Peyer's patch (tissue), 4 donors: ENCODE measurements at places on chromosomes 6 and 20.

- no peak overlapping the region for H3K27ac ChIP-seq
- H3K4me3 ChIP-seq = no peak overlapping the region
- H3K4me1 ChIP-seq = peaks cover 3% of the 10 kb centered on the region
- no peak for DNase-seq
- peaks cover 52% of the 10 kb centered on the region for H3K36me3 ChIP-seq
Observed at GRCh38 chr20:32327087-32327681, 30.9 kb upstream of the ASXL1 start.

DNA sequence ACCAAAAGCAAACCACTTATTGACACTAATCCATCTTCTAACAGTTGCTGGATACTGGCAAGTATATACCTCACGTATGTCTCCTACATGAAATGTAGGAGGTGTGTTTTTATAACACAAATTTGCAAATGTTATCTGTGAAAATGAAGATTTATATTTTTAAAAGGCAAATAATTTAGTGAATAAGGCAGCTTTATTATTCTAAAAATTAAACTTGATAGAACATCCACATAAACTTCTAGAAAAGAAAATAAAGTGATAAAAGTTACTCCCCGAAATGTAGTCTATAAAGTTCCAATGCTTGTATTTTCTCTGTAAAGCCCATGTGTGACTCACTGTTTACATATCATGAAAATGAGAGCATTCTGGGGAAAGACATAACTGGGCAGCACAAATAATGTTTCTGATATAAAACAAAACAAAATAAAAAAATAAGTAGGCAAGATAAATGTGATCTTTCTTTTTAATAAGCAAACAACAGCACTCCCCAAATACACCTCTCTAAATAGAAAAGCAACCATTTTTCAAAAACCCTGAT, 84.4 kb downstream of the MAP7 start:
- H3K4me1 ChIP-seq = no peaks in the 10 kb centered on the region
- DNase-seq = no peak
- no peak overlapping the region for H3K4me3 ChIP-seq
- H3K27ac ChIP-seq = no peak overlapping the region
- H3K36me3 ChIP-seq = no peaks in the 10 kb centered on the region
- no peaks in the 10 kb centered on the region for H3K27me3 ChIP-seq

GRCh38 chr6:145034664-145035063, 700.7 kb downstream of the EPM2A start:
- H3K36me3 ChIP-seq = no peaks in the 10 kb centered on the region
- no peaks in the 10 kb centered on the region for H3K4me1 ChIP-seq
- no peak for DNase-seq
- no peak overlapping the region for H3K4me3 ChIP-seq
- no peak overlapping the region for H3K27ac ChIP-seq

DNA sequence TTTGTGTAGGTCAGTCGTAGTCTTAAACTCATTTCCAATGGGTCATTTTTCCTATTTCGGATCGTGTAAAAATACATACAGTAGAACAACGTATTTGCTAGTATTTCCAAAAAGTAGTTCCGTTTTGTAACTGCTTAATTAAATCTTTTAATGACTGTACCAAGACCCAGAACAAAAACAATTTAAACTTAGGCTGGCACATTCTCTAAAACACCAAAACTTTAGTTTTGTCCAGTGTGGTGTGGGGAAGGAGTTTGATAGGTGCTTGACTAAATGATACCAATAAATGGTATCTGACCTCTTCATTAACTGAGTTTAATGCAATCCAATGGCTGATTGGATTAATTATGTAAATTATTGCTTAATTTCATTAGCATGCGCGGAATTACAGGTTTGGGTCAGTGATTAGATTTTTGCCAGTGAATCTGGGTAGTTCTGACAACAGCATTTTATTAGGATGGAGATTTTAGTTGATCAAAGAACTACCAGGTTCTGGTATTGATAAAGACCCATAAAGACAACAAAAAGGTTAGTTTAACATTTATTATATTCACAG, 20.8 kb downstream of the OR2B2 start:
- peaks cover 5% of the 10 kb centered on the region for H3K4me1 ChIP-seq
- peak overlapping the region; percentile 55 for H3K4me3 ChIP-seq
- H3K27ac ChIP-seq = no peak overlapping the region
- H3K36me3 ChIP-seq = no peaks in the 10 kb centered on the region

GRCh38 chr6:105560611-105561066, 157.8 kb upstream of the PREP start:
- H3K27ac ChIP-seq = no peak overlapping the region
- H3K4me3 ChIP-seq = no peak overlapping the region
- H3K27me3 ChIP-seq = no peaks in the 10 kb centered on the region
- no peaks in the 10 kb centered on the region for H3K36me3 ChIP-seq
- no peaks in the 10 kb centered on the region for H3K4me1 ChIP-seq
- no peak for DNase-seq

- H3K4me1 ChIP-seq = no peaks in the 10 kb centered on the region
- no peak for DNase-seq
- no peak overlapping the region for H3K4me3 ChIP-seq
- peak overlapping the region; percentile 59 for H3K27ac ChIP-seq
- H3K27me3 ChIP-seq = no peaks in the 10 kb centered on the region
Observed at GRCh38 chr6:156699017-156699421, 78.2 kb upstream of the ARID1B start.

DNA sequence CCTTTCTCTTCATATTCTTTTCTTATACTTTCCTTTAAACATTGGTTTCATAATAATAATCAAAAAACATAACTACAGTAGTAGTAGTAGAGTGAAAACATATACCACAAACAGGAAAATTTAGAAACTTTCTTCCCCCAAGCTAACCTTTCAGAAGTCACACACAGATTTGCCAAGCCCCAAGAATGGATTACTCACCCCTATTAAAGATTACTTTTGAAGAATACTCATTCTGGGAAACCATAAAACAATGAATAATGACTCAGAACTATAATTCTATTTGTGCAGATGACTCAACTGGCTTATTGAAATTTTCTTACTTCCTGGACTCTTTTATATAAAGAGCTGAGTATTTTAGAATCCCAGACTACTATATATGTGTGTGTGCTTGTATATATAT, 119.4 kb upstream of the GJE1 start:
- no peaks in the 10 kb centered on the region for H3K27me3 ChIP-seq
- no peaks in the 10 kb centered on the region for H3K36me3 ChIP-seq
- H3K4me3 ChIP-seq = no peak overlapping the region
- H3K4me1 ChIP-seq = no peaks in the 10 kb centered on the region
- no peak for DNase-seq
- no peak overlapping the region for H3K27ac ChIP-seq

- no peaks in the 10 kb centered on the region for H3K36me3 ChIP-seq
- peak within 1 kb of the TSS; percentile 66 for H3K27ac ChIP-seq
- H3K27me3 ChIP-seq = peaks cover 29% of the 10 kb centered on the region
- no peak for DNase-seq
- peaks cover 13% of the 10 kb centered on the region for H3K4me1 ChIP-seq
Observed at GRCh38 chr6:1389369-1390132, at the start of gene FOXF2. TSS of gene FOXF2 (plus strand) at chr6:1389576. CDS start at chr6:1389948, 372 bp downstream.

DNA sequence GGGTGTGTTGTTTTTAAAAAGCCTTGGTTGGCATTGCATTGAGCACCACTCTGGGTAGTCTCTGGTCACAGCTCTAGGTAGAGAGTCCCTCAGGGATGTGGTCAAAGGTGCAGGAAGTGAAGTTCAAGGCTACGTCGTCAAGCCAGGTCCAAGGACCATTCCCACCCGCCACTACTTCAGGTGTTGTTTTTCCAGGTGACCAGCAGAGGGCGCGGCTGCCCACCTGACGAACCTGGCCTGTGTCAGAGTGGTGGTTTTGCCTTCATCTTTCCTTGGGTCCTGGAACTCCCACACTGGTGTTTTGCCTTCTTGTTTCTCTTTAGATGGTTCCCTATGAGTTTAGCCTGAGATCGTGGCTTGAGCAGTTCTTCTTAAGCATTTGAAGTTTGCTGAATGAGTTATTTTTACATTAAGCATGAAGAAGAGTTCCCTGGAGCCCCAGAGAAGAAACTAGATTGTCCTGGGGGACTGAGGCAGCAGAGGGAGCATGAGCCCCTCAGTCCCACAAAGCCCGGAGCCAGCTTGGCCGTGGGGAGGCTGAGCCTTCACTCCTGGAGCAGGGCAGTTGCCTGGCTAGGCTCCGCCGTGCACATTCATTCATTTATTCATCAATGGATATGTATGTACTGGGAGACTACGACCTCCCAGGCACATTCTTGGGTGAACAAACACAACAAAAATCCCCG, 5.6 kb upstream of the PHACTR3 start:
- no peak for DNase-seq
- H3K4me1 ChIP-seq = no peaks in the 10 kb centered on the region
- H3K4me3 ChIP-seq = no peak overlapping the region
- H3K27ac ChIP-seq = no peak overlapping the region

DNA sequence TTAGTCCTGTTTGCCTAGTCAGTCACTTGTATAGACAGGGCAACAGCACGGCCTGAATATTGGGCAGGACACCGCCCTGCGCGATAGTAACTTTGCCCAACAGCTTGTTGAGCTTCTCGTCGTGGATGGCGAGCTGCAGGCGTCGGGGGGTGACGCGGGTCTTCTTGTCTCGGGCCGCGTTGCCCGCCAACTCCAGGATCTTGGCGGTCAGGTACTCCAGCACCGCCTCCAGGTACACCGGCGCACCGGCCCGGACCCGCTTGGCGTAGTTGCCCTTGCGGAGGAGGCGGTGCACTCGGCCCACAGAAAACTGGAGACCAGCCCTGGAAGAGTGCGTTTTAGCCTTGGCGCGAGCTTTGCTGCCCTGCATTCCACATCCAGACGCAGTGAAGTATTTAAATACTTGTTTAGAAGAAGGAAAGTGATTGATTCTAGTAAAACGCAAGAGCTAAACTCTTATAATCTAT, 92.8 kb upstream of the BTN3A2 start:
- H3K36me3 ChIP-seq = no peaks in the 10 kb centered on the region
- DNase-seq = peak; percentile 85
- no peaks in the 10 kb centered on the region for H3K27me3 ChIP-seq
- H3K27ac ChIP-seq = peak overlapping the region; percentile 91
